ENCODE measurements at places on chromosomes 4 and X.

DNA sequence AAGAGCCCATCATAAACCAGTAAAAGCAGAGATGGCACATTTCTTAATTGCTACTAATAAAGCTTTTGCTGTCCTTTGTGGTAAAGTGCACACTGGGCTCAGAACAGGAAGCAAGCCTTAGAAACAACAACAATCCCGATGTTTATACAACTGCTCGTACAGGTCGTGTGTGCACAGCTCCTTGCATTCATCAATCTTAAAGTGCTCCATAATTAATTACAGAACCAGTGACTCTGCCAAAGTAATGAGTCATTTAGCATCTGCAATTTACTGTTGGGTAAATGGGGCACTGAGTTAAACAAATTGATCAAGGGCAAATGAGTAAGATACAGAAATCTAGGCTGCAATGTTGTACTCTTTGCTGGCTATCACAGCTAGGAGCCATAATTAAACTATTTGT, 61.3 kb upstream of the TXK start:
- DNase-seq = no peak

DNA sequence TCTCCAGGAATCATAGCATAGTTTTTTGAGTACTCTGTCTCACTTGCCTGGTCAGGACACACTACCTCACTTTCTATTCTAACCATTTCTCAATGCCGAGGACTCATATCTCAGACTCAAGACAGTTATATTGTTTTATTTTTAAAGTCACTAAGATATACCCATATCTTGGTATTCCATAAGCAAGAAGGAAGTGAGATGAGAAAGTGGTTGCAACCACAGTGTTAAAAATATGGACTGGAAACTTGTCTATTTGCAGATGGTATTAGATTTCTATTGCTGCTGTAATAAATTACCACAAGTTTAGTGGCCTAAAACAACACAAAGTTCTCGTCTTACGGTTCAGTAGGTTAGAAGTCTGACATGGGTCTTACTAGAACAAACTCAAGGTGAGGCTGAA, 344.8 kb upstream of the MAGEB2 start:
- DNase-seq = no peak

DNA sequence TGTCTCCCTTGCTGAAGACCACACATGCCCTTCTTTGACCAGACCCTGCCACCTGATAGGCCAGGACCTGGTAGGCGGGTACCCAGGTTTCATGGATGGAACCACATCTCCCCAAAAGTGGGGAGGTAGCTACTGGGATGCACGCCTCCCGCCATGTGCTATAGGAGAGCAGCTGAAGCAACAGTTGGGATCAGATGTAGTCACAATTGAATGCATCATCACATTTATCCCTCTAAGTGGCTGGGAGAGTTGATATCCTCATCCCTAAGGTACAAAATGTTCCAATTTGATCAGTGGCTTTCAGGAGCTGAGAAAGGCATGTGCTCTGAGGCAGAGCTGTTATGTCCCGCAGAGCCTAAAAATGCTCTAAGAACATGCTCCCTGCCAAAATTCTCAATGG, 54.0 kb upstream of the MTM1 start:
- no peak for DNase-seq

- DNase-seq = no peak
Observed at GRCh38 chr4:67678612-67679011, 22.3 kb downstream of the UBA6 start.

DNA sequence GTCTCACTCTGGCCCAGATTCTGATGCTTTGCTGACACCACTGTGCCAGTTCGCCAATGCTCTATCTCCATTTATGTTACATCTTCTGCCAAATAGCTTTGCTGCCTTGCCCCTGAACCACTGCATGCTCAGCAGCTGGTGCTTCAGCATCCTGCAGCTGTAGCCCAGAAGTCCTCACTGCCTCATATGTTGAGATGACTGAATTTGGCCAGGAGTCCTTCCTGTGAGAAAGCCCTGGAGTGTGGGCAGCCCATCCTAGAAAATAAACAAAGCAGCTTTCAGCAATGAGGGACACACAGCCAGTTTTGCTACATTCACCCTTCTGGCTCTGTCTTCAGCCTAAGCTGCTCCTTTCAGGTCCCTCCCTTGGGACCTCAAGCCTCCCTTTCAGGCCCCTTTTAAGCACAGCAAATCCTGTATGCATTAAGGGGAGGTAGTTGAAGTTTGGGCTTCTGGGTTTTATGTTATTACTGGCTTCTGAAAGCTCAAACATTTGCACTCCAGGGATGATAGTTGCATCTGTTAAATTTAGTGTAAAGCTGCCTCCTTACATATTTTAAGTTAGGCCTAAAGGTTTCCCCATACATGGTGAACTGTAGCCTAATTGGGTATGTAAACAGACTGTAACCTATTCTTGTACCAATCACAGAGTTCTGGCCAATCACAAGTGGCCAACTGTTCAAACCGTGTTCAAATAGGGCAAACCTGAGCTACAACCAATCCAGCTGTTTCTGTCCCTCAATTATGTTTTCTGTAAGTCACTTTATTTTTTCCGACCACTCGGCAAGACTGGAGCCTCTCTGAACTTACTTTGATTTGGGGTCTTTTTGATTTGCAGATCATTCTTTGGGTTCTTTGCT, 2.1 kb upstream of the TMEM165 start:
- no peak for DNase-seq

DNA sequence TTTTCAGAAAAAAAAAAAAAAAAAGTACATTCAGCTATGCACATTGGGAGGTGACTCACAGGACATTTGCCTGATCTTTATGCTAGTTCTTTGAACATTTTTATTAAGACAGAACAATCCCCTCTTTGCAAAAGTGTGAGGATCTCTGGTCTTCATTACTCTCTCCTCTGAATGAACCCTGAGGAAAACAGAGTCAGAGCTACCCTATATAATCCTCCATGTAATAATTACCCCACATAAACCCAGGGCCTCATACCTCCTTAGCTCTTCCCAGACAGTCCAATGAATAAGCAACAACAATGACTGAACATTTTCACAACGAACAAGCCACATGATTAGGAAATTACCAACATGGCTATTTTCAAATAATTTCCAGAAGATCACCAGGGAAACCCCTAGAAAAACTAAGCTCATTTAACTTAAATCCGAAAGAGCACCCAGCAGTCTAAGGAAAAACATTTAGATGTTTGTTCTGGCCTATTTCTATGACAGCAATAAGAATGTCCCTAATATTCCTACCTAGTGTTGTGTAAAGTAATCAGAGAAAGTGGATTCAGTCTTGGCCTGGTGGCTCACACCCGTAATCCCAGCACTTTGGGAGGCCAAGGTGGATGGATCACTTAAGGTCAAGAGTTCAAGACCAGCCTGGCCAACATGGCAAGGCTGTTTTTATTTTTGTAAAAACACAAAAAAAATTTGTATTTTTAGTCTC, 37.8 kb downstream of the TBC1D9 start:
- DNase-seq = no peak

DNA sequence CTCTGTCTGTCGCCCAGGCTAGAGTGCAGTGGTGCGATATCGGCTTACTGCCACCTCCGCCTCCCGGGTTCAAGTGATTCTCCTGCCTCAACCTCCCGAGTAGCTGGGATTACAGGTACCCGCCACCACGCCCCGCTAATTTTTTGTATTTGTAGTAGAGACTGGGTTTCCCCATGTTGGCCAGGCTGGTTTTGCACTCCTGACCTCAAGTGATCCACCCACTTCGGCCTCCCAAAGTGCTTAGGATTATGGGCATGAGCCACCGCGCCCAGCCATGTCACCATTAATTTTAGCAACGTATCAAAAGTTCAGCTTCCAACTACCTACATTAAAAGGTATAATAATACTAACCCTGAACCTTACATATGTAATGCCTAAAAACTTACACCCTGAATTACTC, 940 bp upstream of the UTP3 start:
- DNase-seq = no peak

DNA sequence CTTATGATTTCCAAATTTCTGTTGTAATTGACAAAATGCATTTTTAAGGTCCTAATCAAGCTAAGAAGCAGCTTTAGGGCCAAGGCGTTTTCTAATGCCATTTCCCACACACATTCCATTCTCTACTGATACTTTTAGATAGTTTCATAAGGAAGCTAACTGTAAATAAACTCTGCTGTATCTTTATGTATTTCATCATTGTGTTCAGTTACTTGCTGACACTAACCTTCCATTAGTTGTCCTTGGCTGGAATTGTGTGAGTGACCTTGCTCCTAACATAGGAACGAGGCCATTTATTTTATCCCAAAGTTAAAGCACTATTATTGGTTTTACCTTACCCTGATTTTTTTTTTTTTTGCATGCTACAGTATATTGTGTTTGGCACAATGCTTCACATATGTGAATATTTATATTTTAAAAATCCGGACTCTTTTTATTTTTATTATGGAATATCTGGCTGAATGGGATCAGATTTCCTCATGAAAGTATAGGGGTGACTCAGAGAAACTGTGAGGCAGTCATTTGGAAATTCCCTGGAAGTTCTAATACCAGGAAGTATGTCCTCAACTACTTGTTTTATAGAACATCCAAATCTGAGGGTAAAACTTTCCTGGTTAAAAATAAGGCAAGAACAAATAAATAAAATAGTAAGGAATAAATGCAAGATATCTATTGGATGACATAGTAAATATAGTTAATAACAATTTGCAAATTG, 62.7 kb upstream of the SORBS2 start:
- DNase-seq = no peak

DNA sequence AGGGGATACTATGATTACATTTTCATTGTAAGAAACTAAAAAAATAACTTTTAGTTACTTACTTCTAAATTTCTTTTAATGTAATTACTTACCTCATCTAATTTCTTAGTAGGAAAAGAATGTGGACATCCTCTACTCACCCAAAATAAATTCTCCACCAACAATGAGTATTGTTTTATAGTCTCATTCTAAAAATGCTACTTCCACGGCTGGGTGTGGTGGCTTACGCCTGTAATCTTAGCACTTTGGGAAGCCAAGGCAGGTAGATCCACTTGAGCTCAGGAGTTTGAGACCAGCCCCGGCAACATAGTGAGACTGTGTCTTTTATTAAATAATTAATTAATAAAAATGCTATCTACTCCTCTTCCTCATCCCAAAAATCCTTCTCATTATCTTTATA, 99.8 kb downstream of the PPA2 start:
- DNase-seq = no peak

DNA sequence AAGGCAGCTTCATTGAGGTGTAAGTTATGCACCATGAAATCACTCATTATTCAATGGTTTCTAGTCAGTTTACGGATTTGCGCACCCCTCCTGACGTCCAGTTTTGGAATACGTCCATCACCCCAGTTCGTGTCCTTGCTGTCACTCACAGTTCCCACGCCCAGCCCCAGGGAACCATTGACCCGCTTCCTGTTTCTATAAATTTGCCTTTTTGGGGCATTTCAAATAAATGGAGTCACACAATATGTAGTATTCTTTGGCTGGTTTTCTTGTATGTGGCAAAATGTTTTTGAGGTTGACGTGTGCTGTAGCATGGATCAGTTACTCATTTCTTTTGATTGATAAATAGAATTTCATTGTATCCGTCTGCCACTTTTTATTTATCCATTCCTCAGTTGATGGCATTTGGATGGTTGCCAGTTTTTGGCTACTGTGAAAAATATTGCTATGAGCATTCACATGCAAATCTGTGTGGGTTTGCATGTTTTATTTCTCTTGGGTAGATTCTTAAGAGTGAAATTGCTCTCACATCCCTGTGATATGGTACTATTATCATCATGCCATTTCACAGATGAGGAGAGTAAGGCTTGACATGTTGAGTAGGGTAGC, 18.4 kb upstream of the SORCS2 start:
- no peak for DNase-seq

- no peak for DNase-seq
Observed at GRCh38 chr4:159697322-159698283, 594.7 kb downstream of the RAPGEF2 start.

DNA sequence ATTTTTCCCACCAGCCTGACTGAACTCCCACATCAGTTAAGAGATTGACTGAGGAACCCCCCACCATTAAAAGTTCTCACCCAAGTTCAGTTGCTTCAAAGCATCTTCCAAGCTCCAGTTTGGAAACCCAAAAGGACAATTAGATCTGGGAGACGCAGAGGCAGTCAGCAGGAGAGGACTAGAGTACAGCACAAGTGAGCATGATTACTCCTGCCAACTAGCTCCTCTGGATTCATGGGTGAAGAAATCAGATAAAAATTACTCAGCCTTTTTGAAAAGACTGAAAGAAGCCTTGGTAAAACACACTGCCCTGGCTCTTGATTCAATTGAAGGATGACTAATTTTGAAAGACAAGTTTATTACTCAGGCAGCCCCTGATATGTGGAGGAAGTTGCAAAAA, 297.5 kb downstream of the ADAM29 start:
- DNase-seq = no peak

DNA sequence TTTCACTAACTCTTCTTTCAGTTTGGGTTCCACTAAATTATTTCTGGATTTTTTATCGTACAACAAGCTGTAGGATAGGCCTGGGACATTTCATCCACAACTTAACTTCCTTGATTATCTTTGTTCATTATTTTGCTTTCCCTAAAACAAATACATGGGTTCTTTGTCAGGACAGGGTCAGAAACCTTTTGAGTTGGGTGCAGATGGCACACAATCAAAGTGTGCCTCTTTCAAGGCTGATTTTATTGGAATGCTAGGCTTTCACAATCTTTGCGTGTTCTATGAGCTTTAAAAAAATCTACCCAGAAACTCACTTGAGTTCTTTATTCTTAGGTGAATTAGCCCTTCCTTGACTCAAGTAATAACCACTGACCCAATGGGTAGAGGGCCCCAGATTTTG, 348.4 kb downstream of the FAM47B start:
- DNase-seq = no peak

DNA sequence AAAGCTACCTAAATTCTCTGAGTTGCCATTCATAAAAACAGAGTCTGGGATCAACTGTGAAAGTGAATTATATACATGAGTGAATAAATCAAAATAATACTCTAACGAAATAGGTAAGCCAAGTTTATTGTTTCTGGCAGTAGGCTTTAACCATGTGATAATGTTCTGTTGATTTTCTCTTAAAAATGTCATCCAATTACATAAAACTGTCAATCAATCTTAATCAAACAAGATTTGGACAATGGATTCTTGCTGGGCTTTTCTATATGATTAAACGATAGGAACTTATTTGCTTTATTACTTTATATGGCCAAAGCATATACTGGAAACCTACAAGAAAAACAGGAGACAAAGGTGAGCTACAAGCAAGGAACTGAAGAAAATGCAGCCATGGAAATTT, 148.8 kb downstream of the INPP4B start:
- no peak for DNase-seq

GRCh38 chr4:46594661-46595060, 204.7 kb upstream of the GABRA2 start:
- DNase-seq = no peak
